ENCODE measurements at places on chromosomes 2 and 18.

- no peak for DNase-seq
Measured at GRCh38 chr18:70132999-70133398, 72.5 kb downstream of the RTTN start.

DNA sequence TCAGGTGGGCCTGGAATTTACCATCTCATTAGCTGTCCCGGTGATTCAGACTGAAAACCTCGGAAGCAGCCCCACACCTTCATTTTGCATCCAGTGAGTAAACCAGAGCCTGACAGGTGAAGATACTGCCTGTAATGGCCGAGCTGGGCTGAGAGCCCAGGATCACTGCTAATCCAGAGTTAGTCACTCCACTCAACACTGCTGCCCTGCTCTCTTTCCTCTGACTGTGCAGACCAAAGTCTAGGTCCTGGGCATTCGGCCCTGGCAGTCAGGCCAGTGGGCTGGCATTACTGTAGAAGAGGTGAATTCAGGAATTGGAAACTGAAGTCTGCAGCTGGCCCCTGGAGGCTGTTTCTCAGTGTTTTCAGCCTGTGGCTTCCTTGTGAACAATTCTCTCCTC, 44.3 kb downstream of the TMEM17 start:
- DNase-seq, result no peak

DNA sequence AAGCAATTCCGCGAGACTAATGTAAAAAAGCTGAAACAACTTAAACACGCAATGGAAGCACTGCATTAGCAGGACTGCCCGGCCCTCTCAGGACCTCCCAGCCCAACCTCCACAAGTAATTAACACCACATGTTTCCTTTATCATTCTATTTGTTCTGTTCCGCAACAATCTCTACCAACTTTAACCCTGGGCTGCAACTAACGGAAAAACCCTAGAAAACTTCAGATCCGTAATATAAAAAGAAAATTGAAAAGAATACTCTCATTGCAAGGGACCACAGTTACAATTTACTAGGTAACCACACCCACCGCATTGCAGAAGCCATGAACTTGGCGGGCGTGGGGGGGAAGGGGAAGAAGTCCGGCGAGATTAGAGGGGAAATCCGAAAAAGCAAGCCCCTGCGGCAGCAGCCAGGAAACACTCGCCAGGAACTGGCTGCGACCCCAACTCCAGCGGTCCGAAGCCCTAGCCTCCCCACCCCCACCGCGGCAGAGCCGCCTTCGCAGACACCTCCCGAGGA, 1.2 kb downstream of the EPB41L3 start:
- DNase-seq, result no peak

GRCh38 chr2:20382965-20383810, 32.5 kb upstream of the PUM2 start:
- DNase-seq, result no peak

DNA sequence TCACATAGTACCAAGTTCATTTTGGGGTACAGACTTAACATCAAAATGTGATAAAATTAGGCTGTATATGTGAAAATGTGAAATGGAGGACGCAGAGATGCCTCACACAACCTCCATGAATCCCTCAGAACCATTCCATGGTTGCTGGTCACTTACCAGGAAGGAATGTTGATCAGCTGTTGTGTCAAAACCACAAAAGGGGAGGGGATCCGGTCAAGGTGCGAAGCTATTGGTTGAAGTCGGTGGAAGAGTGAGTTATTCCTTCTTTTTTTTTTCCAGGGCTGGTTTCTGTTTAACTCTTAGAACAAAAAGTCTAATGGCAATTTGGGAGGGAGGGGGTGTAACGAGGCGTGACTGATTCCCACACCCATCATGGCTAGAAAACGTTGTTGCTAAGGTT, 32.3 kb upstream of the REG3A start:
- DNase-seq, result no peak

GRCh38 chr2:239375278-239376061, 25.4 kb downstream of the HDAC4 start:
- no peak for DNase-seq

- DNase-seq, result no peak
Measured at GRCh38 chr18:24490539-24490938, 30.1 kb downstream of the HRH4 start.

GRCh38 chr2:45439788-45440773, 171.0 kb downstream of the SRBD1 start:
- no peak for DNase-seq

DNA sequence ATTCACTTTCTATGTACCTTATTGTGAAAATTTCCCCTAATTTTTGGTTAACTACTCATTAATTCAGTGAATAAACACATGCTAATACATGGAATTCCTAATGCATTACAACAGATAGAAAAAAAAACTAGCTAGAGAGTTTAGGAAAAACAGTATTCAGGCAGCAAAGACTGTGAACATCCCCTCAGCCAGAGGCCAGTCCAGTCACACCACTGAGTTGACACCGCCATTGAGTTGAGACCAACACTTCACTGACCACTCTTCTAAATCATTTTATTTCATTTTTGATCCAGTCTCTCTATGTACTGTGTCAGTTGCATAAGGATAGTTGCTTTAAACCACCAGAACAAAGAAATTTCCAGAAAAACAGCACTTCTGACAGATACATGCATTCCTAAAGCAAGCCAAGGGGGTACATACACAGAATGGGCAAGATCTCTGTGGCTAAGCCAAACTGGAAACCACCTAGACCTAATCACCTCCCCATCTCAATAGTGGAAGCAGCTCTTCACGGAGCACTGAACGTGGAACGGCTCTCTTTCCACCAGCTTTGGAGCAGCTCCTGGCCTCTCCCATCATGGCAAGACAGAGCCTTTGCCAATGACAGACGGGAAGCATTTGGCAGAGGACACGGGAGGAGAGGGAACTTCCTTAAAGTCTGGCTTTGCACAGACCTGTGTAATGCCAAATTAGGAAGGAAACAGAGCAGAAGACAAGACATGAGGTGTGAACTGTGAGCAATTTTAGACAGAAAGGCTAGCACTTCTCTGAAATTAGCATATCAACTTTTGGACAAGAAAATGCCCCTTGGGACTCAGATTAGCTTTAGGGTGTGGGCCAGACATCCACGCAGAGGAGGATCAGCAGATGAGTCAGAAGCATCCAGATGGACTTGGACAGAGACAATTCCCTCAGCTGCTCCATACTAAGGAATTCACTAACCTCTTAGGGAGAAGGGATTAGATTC, 36.4 kb downstream of the CACNB4 start:
- DNase-seq, result no peak

DNA sequence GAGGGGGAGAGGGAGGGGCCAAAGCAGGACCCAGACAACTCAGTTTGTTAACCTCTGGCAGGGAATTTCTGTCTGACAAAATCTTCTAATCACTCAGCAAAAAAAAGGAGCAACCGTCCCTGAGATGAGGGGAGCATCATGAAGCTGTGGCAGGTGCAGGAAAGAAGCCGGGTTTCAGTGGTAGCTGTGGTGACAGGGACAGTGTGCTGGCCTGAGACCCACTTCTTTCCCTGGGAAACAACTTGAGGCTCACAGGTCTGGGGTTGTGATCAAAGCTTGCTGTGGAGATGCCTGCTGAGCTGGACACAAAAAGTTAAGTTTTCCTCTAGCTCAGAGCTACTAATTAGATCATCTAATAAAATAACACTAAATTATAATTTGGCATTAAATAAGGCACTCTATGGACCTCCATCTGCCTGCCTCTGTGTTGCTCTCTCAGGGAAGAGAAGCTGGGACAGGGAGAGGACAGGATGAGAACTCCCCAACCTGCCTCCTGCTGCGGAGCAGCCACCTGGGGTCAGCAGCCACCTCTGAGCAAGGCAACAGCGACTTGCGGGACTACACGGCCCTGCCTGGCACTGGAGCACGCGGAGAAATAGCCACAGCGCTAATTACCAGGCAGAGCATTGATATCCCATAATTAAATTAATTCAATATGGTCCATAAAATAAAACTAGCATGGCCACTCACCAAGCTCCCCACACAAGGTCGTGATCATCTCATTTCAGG, 104.6 kb upstream of the TEX51 start:
- DNase-seq, result no peak

DNA sequence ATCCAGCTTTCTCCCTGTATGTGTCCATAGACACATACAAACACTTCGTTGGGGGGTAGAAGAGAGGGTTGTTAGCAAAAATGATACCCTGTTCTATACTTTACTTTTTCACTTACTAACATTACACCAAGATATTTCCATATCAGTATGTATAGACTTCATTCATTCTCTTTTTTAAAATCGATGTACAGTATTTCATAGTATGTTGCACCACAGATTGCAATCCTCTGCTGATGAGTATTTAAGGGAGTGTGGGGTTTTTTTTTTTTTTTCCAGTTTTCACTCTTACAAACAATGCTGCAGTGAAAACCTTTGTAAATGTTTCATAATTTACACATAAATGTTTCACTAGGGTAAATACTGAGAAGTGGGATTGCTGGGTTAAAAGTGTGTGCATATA, 402.3 kb downstream of the LRATD1 start:
- no peak for DNase-seq

GRCh38 chr2:227862227-227862740, 9.1 kb upstream of the DAW1 start:
- no peak for DNase-seq

DNA sequence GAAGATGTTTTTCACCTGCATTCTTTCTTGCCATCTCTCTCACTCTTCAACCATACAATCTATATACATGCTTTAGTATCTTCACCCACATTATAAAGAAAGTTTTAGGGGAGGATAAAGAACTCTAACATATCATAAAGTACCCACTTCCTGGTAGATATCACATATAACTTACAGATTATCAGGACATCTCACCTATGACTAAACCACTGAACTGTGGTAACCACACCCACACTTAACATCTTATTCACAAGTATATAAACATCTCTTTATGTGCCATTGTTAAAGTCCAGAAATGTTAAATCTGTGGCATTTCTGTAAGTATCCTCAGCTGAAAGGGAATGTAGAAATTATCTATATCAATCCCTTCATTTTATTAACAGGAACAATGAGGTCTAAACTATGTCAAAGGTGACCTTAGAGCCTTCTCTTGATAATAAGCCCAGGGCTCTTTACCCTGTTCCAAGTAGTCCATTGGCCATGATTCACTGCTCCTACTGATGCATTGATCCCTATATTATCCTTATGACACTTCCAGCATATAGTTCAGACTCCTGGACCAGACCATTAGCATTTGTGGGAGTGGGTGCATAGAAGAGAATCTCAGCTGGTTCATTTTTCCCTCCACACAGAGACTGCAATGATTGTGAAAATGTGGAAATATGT, 182.4 kb downstream of the SUCLG1 start:
- no peak for DNase-seq

DNA sequence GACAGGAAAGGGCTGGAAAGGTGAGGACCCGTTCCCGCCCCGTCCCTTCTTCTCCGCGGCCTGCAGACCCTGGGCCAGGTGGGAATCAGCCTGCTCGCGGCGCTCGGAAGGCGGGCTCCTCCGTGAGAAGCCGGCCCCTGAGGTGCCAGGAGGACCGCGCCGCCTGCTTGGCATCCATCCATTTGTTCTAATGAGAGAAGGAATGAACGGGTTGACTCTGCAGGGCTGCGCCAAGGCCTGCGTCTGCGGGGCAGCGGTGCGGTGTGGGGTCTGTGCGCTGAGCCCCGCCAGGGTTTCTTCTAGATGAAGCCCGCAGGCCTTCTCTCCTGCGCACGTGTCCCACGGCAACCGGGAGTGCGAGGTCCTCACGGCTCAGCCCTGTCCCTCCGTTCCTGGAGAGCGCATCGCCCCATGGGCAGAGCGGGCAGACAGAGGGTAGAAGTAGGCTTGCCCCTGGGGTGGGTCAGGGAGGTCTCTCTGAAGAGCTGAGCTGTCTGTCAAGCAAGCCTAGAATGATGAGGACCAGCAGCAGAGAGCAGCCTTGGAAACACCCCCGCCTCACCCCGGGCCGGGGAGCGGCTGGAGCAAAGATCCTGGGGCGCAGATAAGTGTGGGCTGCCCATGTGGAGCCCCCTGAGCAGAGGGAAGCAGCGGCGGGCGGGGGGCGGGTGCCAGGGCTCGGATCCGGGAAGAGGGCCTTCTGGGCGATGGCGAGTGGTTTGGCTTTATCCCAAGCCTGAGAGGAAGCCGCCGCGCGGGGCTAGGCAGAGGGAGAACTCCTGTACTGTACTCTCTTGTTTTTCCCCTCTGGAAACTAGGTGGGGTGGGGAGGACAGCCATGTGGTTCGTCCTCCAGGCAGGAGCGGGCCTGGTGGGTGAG, 27.9 kb upstream of the HS6ST1 start:
- no peak for DNase-seq

DNA sequence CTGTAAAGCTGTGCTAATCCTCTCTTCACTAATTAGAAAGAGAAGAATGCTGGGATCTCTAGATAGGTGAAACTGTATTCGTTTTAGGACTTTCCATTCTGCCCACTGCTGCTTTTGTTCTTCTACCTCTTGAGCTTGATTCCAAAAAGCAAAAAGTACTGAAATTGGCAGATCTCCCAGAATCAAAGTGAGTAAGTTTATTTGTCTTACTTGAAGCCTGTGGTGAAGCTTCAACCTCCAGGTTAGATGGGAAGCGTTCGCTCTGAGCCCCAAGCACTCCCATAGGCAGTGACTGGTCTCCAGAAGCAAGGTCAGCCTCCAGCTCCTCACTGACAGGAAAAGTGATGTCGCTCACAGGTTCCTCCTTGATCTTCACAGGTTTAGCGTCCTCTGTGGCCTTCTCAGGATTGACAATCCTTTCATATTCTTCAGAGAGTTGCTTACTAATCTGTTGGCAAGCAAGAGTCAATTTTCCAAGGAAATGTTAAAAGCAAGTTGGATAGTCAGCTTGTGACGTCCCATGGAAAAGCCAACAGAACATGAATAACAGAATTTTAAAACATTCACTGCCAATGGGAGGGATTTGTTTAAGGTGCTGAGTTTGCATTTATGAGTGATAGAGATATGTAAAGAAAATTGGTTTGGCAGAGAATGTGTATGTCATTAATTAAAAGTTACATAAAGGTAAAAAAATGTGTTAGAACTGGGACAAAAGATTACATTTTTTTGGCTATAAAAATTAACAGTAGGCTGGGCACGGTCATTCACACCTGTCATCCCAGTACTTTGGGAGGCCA, 8.1 kb downstream of the SUPT7L start:
- no peak for DNase-seq

DNA sequence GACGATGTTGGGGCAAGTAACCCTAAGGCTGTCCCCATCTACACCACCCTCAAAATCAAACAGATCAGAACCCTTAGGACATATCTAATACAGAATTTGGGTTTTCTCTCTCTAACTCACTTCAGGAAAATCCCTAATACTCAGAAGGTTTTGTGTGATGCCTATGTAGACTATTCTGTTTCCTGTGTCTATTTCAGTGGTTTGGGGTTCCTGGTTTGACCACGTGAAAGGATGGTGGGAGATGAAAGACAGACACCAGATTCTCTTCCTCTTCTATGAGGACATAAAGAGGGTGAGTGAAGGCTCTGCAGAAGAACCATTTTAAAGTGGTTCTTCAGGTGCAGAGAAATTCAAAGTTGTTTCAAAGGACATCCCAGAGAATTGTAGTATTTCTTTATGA, 16.3 kb downstream of the SULT1C2 start:
- DNase-seq, result no peak

GRCh38 chr18:27762054-27762453, 414.9 kb downstream of the CDH2 start:
- no peak for DNase-seq

- DNase-seq, result no peak
Measured at GRCh38 chr18:21439431-21439846, 161.1 kb downstream of the ESCO1 start.

Data from CD8-positive, alpha-beta memory T cell (primary cell).